OCI-M1 (cell line): ENCODE measurements at places on chromosomes 5 and 9.

DNA sequence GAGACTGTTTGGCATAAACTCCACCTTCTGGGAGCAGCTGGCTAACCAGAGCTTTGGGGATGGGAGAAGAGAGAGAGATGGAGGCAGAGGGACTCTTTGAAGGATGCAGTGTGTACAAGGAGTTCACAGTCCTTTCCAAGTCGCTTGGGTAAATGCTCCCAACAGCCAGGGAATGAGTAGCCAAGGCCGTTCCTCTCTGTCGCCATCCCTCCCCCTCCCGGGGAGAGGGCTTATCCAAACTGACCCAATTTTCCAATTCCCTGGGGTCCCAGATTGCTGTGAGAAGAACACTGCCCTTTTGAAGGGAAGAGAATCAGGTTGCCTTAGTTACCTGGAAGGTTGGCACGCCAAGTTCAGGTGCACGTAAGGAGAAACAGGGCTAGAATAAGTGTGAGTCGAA, 7.9 kb downstream of the WWC1 start:
- no peak for DNase-seq

GRCh38 chr5:77452351-77452750, 39.8 kb downstream of the WDR41 start:
- no peak for DNase-seq

DNA sequence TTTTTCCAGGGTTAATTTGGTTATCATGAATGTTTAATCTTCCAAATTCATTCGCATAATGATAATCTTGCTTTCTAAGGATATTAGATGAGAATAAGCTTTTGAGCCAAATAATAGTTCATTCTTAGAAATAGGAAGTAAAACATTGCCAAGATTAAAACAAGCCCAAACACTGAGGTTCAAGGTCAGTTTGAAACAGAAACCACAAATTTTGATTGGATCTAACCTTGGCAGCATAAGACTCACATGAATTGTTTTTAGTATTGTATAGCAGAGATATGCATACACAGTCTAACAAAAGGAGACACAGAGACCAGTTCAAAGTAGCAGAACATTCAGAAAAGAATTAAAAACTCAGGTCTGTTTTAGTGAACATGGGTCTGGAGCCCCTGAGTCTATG, 43.4 kb upstream of the VCAN start:
- peak; percentile 75 for DNase-seq

DNA sequence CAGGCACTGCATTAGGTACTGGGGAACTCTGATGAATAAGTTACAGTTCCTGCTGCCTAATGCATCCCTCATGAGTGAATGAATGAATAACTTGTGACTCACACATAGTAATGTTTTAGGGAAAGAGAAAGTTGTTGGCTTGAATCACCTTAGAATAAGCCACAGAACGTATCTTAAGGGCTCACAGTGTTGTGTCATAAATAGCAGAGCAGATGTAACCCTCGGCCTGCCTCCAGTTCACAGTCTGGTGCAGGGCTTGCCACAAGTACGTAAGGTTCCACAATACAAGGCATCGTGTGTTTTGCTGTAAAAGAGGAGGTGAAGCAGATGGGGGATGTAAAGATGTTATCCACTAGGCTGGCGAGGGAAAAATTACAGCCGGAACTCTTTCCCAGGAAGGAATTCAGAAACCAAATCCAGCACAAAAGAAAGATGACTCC, 218.7 kb downstream of the TRPM3 start:
- no peak for DNase-seq

- DNase-seq = peak; percentile 13
Measured at GRCh38 chr5:35518104-35518503, 99.6 kb upstream of the SPEF2 start.

DNA sequence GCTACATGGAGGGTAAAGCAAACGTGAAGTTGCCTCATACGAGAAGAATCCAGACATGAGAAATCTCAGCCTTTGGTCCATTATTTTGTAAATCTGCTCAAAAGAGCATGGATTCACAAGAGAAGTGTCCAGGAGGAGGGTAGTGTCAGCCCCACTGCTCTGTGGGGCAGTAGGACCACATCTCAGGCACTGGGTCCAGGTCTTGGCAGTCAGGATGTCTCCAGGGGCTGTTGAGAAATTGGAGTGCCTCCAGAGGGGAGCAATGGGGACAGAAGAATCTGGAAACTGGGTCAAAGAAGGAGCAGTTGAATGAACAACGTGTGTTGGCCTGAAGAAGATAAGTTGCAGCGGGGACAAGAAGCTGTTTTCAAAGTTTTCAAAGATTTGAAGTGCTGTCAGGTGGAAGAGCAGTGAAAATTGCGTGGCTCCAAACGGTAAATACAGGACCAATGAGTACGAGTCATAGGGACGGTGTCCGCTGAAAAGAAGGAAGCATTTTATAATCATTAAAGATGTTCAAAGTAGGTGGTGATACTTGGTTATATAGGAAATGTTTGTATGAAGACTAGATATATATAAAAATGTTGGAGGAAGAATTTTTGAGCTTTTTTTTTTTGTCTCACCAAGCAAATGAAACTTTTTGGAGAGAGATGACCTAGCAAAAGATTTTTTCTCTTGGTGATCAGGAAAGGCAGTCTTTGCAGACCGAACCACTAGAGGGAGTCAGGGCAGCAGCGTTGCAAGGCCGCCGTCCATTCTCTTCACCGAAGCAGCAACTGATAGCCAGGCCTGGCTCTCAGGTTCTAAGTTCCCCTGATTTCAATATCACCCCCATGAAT, 57.1 kb upstream of the ZBED3 start:
- DNase-seq = peak; percentile 77

DNA sequence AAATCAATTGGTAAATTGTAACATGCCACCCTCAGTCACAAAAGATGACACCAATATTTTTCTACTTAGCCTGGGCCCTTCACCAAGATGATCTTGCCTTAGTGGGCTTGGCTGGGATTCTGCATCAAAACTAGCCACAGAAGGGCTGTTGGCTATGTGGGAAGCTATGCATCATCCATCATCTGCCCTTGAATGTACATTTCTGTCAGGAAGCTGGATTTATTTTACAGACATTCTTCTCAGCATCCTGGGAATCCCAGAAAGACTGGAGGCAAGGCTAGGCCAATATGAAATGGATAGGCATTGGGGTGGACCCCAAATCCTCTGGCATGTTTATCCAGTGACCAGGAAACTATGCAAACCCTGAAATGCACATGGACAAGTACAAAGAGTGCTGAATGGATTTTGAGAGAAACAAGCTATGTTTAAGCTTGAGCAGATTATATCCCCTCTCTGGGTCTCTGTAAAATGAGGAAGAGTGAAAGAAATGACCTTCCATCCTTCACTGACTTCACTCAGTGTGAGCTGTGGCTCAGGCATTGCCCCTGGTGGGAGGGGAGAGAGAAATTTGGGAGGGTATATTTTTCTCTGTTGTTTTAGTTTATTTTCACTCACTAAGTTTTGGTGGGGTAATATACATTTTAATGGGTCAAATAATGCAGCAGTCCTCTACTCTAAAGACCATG, 283.6 kb downstream of the EBF1 start:
- no peak for DNase-seq

DNA sequence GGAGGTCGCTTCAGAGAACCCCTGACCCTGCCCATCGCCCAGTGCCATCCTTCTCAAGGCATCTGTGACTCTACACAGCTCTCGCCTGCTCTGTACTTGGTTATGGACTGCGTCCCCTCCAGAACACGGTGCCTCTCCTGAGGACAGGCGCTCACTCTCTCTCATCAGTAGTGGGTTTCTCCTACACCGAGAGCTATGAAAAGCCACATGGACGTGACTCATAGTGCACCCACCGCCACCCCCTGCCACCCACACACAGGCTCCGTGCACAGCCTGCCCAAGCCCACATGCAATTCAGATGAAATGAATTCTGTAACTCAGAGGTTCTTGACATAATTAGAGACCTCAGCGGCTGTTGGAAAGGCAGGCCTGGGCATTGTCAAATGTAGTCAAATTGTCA, 13.9 kb downstream of the GTF3C5 start:
- DNase-seq = no peak

DNA sequence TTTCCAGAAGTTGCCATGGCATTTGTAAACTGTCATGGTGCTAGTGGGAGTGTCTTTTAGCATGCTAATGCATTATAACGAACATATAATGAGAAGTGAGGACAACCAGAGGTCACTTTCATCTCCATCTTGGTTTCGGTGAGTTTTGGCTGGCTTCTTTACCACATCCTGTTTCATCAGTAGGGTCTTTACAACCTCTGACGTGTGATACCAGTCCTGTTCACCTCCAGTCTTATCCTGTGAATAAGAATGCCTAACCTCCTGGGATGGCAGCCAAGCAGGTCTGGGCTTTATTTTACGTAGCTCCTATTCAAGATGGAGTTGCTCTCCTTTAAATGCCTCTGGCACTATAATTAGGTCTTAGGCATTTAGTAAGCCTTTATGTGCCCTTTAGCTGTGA, 20.4 kb upstream of the RFK start:
- no peak for DNase-seq

DNA sequence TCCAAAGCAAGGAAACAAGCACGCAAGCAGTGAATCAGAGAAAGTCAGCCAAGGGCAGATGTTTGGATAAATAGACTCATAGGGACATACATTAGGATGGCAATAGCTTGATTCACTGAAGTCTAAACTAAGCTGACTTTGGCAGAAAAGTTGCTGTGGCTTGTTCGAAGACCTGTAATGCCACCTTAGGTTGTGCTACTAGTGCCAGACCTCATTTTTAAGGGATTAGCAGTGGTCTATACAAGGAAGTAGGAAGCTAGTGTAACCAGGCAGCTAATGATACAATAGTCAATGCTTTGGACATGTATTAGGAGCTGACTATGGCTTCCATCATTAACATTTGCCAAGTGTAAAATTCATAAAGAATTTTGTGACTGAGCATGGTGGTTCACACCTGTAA, 63.1 kb downstream of the FCHO2 start:
- no peak for DNase-seq

DNA sequence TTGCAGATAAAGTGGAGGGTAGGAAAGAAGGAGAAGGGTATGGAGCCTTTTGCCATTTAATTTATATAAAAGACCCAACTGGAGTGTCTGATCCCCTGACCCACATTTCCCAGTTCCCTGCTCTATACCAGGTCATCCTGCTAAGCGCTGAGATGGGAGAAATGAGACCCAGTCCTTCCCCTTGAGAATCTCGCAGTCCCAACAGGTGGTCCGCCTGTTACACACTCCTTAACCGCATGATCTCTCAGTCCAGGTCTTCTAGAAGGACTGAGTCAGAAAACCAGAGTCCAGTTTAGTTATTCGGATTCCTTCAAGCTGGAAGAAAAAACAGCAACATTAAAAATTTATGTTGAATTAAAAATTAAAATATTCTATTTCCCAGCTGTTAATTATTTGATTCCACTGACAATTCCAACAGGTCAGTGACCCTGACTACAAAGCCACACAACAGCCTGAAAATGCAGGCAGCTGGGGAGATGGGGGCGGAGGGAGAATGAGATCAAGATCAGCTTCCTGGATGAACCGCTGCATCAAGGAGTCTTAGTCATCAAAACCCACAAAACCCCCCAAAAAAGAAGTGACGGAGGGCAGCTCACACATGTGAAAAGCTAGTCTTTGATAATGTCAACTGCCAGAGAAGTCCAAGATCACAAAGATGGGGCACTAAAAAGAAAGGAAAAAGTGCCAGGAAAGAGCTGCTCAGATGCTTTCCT, 44.0 kb downstream of the GGTA1 start:
- DNase-seq = peak; percentile 63

DNA sequence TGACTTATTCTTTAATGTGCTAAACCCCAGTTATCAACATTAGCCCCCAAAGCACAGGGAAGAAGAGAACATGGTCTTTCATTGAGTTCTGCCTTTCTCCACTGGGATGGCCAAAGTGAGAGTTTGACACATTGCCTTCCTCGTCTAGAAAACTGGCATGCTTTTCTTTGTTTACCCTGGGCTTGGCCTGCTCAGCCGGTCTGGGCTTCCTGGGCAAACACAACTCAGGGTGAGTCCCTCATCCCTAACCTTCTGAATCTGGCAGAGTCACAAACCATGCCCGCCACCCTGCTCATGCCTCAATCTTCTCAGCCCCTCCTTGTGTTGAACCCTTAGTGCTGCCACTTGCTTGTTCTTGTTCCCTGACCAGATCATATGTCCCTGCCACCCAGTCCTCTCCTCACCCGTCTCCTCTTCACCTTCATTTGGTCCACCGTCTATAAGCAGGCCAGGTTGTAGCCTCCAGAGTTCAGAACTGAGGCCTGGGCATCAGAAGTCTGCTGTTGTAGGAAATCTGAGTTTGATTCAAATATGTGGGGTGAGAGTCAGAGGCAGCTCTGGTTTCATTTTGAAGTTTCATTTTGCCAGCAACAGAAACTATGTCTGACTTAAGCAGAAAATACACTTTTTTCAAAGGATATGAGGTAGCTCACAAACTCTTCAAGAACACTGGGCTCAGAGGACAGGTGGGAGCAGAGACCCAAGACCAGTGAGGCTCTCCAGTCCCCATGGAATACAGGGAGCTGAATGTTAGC, 217.6 kb downstream of the NDUFS4 start:
- DNase-seq = no peak

DNA sequence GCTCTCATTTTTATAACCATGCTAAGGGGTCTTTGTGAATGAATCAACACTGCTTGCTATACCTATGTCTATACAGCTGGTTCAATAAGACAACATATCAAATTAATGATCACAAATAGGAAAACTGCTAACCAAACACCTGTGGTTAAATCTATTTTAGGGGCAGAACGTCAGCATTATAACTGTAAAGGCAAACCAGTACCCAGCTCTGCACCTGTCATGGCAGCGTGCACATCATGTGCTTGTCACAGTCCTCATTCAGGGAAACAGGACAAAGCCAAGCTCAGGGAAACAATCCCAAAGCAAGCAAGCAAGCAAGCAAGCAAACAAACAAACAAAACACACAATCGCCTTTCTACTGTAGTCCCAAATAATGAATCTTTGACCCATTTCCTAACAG, 277.7 kb upstream of the DAP start:
- no peak for DNase-seq

- peak; percentile 22 for DNase-seq
Measured at GRCh38 chr9:94169968-94170367, 85.7 kb downstream of the PTPDC1 start.

GRCh38 chr5:17434982-17435381, 63.0 kb upstream of the TAF11L2 start:
- DNase-seq = no peak

GRCh38 chr9:127863191-127863621, 8.7 kb upstream of the ENG start:
- no peak for DNase-seq

- no peak for DNase-seq
Measured at GRCh38 chr9:128431207-128431606, 10.6 kb downstream of the CERCAM start.

- no peak for DNase-seq
Measured at GRCh38 chr5:54873691-54874090, 111.7 kb downstream of the ESM1 start.

- DNase-seq = no peak
Measured at GRCh38 chr5:83554686-83555085, 83.1 kb downstream of the VCAN start.

- no peak for DNase-seq
Measured at GRCh38 chr5:120153551-120153950, 310.5 kb upstream of the PRR16 start.

GRCh38 chr9:33103501-33104281, 27.2 kb upstream of the SMU1 start:
- DNase-seq = no peak

GRCh38 chr5:122736086-122736845, 38.6 kb upstream of the SNX2 start:
- no peak for DNase-seq

- DNase-seq = no peak
Measured at GRCh38 chr9:127384901-127385300, 12.1 kb upstream of the SLC2A8 start.

GRCh38 chr5:143261748-143262392, 141.6 kb downstream of the NR3C1 start:
- DNase-seq = peak; percentile 14
